ENCODE measurements at places on chromosomes 4 and X.
A peak's percentile ranks its signal among the peaks of the same experiment; 100 is the strongest.

- no peak for DNase-seq
These were observed 63.2 kb downstream of the NHS start for GRCh38 chrX:17438221-17438620.

GRCh38 chr4:30454504-30454903 is 265.7 kb upstream of the PCDH7 start:
- no peak for DNase-seq

GRCh38 chrX:67787196-67787595 is 243.4 kb downstream of the AR start:
- DNase-seq = no peak

DNA sequence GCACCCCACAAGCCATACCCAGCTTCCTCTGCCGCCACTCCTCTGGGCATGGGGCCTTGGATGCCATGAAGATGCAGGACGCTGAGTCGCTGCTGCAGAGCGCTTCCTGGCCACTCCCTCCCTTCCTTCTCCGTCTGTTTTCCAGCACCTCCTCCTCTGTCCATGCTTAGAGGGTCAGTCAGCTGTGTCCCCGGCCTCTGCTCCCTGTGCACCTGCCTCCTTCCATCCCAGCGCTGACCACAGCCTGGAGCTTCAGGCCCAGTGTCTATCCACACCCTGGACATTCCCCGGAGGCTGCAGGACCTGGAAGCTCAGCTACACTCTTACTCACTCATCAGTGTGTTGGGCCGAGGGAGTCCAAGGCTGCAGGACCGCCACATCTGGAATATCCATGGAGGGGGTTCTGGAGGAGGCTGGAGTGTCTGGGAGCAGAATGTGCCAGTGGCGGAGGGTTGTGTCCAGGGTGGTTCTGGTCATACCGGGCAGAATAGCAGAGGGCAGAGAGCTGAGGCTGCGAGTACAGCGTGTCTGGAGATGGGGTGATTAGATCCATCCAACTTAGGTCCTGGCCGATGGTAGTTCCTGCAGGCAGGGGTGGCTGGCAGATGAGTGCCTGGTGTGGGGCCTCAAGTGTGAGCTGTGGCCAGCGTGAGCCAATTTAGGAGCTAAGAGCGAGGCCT is 58.6 kb upstream of the ADRA2C start:
- DNase-seq = no peak

DNA sequence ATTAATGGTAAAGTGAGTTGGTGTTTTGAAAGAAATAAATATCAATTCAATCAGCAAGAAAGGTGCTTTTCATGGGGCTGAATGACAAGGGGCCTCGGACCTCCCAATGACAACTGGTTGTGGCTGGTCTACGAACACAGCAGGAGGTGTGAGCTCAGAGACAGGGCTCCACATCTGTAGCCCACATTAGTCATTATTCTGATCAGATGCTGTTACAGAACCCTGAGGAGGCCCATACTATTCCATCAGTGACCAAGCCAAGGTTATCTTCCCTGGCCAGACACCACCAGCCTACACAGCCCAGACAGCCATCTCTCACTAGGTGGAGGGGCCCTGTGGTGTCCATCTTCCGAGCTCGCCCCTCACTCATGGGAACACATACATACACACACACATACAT is 168.8 kb downstream of the SH3KBP1 start:
- no peak for DNase-seq

GRCh38 chr4:18568600-18568999 is 547.0 kb upstream of the LCORL start:
- DNase-seq = no peak

DNA sequence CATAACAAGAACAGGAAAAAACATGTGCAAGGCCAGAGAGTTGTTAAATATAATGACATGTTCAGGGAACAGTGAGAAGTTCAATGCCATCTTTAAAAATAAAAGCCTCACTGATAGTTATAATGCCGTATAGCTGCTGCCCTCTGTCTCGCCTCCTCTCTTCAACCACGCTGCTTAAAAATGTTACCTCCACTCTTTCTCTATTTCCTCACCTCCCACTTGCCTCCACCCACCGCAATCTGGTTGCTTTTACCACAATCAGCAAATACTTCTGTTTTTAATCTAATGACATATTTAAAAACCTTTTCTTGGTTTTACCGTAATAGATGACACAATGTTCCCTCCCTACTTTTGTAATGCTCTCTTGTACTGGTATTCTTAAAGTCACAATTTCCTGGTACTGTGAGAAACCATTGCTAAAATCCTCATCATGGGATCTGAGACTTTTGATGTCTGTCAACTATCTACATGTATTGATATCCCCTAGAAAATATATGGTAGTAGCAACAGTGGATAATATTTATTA is 66.0 kb downstream of the GABRA2 start:
- no peak for DNase-seq

GRCh38 chr4:185709802-185710486 is 102.0 kb downstream of the SORBS2 start:
- DNase-seq = no peak

DNA sequence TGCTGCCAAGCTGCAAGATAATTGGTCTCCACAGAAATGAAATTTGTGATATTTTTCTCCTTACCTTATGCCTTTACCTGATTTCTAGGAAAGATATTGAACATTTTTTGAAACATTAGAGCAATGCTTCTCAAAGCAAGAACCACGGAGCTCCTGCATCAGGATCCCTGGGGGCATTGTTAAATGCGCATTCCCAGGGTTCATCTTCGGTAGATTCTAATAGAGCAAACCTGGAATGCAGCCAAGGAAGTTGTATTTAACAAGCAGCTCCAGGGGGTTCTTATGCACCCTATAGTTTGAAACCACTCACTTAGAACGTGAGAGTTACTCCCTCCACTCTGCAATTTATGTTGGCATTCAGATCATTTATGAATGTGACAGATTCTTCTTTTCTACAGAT is 126.2 kb downstream of the SLC39A8 start:
- no peak for DNase-seq

DNA sequence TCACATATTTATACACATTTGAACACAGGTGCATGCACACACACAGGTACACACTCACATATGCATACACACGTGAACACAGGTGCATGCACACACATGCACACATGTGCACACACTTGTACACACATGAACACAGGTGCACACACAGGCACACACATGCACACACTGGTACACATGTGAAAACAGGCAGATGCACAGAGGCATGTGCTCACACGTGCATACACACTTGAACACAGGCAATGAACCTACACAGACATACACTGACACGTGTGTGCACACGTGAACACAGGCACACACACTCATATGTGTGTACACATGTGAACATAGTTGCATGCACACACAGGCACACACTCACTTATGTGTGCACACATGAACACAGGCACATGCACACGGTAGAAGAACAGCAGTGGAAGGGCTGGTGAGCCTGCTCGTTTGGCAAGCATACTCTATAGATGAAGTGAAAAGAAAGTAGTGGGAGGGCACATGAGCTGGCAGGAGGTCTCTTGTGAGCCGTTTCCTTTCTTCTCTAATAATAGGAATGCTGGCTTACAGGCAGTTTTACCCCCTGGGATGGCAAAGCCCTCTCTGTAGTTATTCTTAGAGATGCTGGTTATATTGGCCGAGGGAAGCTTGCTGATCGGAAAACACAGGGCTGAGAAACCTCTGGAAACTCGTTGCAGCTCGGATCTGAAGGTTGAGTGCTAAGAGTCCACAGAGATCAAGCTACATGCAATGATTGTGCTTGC is 279.6 kb upstream of the CLNK start:
- DNase-seq = no peak

GRCh38 chr4:119647558-119647957 is 19.0 kb upstream of the PDE5A start:
- DNase-seq = no peak

GRCh38 chr4:122003335-122003734 is 51.5 kb upstream of the TRPC3 start:
- no peak for DNase-seq

DNA sequence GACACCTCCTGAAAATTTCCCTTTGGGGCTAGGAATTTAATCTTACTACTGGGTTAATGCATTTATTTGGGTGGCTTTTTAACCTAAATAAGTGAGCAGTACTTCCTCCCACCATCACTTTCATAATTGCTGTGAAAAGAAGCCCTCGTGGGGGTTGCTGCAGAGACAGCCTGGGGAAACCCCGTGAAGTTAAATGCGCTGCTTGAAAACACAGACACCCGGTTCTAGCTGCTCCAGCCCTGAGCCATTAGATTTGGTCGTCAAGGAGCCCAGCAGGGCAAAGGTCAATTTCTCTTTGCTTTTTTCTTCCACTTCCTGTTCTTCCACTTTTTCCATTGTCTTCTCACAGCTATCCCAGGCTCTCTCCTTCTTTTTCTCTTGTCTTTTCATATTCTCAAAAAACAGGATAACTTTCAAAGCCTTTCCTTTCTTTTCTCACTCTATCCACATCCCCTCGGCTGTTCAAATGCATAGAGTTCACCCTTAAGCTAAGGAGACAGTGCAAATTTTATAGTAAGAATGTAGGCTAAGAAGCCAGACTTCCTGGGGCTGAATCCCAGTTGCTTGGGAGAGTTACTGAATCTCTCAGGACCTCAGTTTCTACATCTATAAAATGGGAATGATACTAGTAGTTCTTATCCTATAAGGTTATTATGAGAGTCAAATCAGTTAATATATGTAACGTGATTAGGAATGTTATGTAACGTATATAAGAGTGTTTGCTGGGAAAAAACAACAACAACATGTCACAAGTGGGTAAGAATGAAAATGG is 91.5 kb upstream of the ZNF827 start:
- no peak for DNase-seq

- no peak for DNase-seq
These were observed 447.4 kb upstream of the HS3ST1 start for GRCh38 chr4:11876104-11876503.

GRCh38 chrX:121598356-121598755 is 550.9 kb downstream of the GLUD2 start:
- DNase-seq = no peak

- no peak for DNase-seq
These were observed 111.7 kb downstream of the AMER1 start for GRCh38 chrX:64093761-64094160.

- DNase-seq = no peak
These were observed 9.4 kb downstream of the ZFX start for GRCh38 chrX:24158881-24159280.

- peak; percentile 39 for DNase-seq
These were observed at the start of gene TCEAL1 for GRCh38 chrX:103628386-103629317. Gene TCEAL1, plus strand, starts transcription at chrX:103628975. Its CDS starts 942 bp downstream, at chrX:103629917.

GRCh38 chr4:142637614-142638013 is 208.5 kb downstream of the INPP4B start:
- no peak for DNase-seq

DNA sequence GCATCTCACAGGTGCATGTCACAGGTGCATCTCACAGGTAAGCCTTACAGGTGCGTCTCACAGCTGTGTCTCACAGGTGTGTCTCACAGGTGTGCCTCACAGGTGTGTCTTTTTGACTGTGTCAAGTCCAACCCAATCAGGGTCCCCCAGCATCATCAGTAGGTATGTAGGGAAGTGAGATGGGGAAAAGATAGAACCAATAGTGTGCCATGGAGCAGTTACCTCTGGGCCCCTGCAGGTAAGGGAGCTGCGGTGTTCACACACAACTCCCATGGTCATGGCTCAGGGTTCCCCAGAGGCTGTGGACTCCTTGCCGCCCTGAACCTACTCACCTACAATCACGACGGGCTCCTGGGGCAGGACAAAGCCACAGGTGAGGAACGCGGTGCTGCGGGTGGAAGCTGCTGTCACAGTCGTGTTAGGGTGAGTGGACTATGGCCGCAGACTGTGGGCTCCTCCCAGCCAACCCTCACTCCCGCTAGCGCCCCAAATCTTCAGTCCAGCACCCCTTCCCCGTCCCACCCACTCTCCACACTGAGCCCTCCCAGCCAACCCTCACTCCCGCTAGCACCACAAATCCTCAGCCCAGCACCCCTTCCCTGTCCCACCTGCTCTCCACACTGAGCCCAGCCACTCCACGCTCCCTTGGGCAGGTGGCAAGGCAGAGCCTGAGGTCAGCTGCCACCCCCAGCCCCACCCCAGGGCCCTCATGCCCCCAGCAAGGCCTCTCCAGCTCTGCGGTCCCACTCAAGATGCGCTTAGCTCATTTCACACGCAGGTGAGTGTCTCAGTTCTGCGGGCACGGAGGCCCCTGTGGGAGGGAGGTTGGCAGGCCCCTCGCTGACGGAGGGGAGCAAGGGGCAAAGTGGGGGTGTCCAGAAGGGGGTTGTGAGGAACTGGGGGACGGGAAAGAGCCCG is 2.1 kb upstream of the PDE6B start:
- no peak for DNase-seq

DNA sequence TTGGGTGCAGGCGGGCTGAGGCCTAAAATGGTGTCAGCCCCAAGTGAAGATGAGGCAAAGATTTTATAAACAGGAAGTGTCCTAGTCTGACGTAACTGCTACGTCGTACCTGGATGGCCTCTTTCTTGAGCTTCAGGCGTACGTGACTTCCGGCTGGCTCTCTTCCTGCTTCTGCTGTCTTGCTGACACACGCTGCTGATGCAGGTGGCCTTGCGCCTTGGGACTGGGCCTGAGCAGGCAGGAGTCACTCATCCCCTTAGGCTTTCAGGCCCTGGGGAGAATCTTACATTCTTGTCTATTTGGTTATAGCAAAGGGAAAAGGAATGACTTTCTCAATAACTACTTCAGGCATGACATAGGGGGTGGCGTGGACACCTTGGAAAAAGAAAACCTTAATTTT is 20.1 kb upstream of the ABRAXAS1 start:
- no peak for DNase-seq

DNA sequence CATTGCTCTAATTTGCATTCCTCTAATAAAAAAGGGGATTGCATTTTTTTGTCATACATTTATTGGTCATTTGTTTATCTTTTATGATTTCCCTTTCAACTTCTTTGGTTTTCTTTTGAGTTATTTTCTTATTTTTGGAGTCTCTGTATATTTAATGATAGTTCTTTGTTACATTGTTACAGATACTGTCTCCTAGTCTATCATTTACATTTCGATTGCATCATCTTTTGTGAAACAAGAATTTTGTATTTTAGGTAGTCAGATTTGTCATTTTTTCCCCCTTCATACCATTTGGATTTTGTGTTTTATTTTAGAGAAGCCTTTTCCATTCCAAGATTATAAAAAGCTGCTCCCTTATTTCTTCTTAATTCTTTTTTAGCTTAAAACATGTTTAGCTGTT is 37.1 kb downstream of the SNX25 start:
- no peak for DNase-seq

GRCh38 chrX:1053072-1053471 is 159.4 kb downstream of the CRLF2 start:
- DNase-seq = no peak

GRCh38 chr4:3501825-3502425 is 30.3 kb downstream of the LRPAP1 start:
- DNase-seq = no peak
